Activated CD8-positive, alpha-beta memory T cell treated with anti-CD3 and anti-CD28 coated beads, Interleukin-2, amount 50 U/mL, for 48 hours (primary cell): ENCODE measurements at places on chromosomes 7 and 10.
A peak's percentile ranks its signal among the peaks of the same experiment; 100 is the strongest.

GRCh38 chr7:148700661-148701064, 2.0 kb downstream of the CUL1 start:
- DNase-seq = no peak

DNA sequence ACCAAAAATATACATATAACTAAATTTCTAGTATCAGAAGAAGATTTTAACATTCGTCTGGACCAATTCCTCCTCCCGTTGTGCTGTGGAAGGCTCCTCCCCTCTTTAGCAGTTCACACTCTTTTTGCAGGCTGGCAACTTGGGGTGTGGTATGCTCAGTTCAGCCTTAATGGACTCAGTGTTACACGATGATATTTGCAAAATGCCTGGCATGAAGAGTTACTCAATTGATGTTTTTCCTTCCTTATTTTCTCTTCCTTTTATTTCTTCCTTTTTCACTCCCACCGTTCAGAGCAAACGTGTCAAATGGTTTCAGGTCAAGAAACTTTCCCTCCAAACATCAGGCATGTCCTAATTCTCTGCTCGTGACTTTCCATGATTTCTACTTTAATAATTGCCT, 248.3 kb downstream of the PHF14 start:
- no peak for DNase-seq

- DNase-seq = no peak
These were observed 18.9 kb downstream of the AKR1E2 start for GRCh38 chr10:4844864-4845263.

- no peak for DNase-seq
These were observed 314.6 kb downstream of the FRMD4A start for GRCh38 chr10:14016011-14016536.

GRCh38 chr7:40843338-40843985, 708.7 kb downstream of the SUGCT start:
- DNase-seq = no peak

GRCh38 chr10:100709146-100710082, 36.0 kb upstream of the PAX2 start:
- no peak for DNase-seq

GRCh38 chr10:132441818-132442524, 45.0 kb downstream of the PWWP2B start:
- DNase-seq = no peak

- no peak for DNase-seq
These were observed 50.9 kb upstream of the PAPSS2 start for GRCh38 chr10:87608756-87609155.

DNA sequence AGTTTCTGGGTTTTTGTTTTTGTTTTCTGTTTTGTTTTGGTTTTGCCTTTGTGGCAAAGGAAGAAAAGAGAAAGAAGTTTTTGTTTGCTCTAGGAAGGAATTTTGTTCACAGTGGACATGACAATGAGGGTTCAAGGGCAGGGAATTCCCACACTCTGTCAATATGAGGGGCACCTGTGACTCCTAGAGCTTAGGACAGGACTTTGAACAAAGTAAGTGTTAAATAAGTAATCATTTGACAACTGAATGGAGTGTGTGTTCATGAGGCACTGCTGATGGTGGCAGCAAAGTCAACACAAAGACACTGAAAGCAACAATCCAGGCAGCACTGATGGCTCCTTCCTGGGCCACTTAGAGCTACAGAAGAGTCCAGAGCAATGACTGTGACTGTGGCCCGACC, 1381.1 kb upstream of the LRRTM3 start:
- DNase-seq = no peak

- DNase-seq = no peak
These were observed 12.1 kb upstream of the RHBDD2 start for GRCh38 chr7:75866489-75867389.

GRCh38 chr10:22436893-22437619, 91.8 kb downstream of the SPAG6 start:
- DNase-seq = peak; percentile 89

DNA sequence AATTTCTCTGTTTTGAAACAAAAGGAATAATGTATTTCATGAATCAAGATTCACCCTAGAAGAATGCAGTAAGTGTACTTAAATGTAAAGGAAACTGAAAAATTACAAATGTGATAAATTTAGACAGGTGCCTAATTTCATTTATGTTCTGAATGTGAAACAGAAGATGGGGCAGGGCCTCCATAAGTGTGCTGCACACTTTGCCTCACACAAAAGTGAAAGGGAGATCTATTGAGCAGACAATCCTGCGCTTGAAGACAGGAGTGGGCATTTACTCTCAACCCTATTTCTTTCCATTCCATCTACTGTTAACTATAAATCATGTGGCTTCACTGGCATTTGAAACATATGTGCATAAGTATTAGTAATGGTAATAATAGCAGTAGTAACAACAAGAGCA, 36.2 kb downstream of the GNG11 start:
- DNase-seq = no peak

DNA sequence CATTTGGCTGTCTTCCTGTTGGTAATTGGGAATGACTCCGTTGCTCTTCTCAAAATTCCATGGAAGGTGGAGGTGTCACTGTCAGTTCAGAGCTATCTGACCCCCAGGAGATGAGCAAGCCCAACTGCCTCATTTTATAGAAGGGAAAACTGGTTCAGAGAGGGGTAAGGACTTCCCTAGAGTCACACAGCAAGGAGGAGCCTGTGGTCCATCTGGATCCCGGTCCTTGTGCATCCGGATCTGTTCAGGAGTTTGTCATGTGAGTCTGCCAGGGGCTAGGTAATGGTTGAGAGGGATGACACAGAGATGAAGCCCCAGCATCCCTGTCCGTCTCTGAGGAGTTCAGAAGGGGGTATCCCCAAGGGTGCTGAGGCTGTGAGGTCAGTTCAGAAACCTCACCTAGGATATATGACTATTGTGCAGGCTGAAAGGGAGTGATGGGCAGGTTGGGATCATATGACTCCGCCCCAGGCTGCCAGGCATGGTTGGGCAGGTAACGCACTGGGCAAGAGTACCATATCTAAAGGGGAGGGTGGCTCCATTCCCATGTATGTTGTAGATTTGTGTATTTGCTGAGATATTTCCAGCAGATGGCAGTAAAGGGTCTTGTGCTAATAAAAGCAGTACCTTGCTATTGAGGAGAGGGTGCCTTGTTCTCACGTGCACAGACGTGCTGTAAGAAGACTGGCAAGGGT, 16.0 kb upstream of the SLC29A3 start:
- DNase-seq = no peak

DNA sequence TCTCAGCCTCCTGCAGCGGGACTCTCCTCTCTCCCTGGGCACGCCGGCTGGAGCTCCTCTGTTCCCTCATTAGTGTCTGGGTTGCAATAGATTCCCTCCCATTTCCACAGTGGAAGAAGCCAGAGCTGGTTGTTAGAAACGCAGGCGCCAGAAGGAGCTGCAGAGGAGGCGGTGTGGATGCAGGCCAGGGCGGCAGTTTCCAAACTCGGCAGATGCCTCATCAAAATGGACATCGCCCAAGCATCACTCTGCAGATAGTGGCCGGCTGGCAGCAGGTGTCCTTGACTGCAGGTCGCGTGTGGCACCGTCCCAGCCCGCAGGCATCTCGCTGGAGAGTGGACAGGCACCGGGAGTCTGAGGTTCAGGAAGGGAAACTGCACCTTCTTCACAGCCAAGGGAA, 201.8 kb downstream of the TCERG1L start:
- DNase-seq = no peak

DNA sequence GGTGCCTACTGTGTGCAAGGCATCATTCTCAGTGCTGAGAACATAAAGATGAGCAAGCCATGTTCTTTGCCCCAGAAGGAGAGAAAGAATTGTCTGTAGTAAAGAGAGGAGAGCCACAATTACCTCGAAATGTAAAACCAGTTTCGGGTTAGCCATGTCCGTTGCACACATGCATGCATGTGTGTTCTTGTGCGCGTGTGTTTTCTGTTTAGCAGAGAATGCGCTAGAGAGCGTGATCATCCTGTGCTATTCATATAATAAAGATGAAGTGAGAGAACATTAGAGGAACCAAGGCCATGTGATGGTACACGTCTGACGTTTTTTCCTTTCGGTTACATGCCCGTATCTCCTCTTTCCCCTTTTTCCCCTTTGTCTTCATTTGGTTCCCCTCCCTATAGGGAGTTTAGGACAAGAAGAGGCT, 158.2 kb downstream of the CELF2 start:
- no peak for DNase-seq

DNA sequence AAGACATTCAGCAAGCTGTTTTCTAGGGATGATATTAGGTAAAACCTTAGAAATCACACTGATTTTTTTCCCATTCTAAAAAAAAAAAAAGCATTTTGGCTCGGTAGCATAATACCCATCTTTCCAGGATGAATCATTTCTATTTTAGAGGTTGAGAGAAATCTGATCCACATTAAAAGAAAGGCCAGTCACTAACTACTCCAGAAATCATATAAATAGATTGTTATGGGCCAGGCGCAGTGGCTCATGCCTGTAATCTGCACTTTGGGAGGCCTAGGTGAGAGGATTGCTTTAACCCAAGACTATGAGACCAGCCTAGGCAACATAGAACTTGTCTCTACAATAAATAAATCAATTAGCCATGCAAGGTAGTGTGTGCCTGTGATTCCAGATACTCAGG, 164.3 kb downstream of the BAMBI start:
- no peak for DNase-seq

GRCh38 chr10:44478876-44479705, 94.2 kb upstream of the CXCL12 start:
- no peak for DNase-seq

DNA sequence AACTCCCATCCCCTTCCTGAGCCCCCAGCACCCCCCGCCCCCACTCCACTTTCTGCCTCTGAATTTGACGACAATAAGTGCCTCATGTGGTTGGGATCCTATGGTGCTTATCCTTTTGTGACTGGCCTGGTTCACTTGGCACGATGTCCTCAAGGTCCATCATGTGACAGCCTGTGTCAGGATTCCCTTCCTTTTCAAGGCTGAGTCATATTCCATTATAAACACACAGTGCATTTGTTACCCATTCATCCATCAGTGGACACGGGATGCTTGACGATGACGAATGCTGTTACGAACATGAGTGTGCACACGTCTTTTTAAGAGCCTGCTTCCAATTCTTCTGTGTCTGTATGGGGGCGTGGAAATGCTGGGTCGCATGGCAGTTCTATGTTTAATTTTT, 26.7 kb downstream of the SHH start:
- DNase-seq = no peak

GRCh38 chr7:92699560-92699959, 109.4 kb upstream of the FAM133B start:
- no peak for DNase-seq

DNA sequence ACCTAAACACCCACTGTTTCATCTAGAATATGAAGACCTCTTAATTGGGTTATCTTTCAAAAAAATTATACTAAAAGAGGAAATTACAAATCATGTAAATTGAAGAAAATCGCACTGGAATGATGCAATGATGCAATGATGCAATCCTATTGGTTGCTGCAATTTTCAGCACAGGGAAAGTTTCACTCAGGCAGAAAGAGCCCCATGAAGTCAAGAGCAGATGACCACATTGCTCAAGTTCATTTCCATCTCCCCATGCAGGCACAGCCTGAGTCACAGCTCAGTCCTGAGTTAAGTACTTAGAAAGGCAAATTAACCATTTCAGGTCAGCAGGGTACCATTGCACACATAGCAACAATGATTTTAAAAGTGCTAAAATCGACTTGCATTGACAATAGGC, 180.3 kb upstream of the MYO3A start:
- DNase-seq = no peak

GRCh38 chr7:47576031-47576865, 5.7 kb downstream of the TNS3 start:
- no peak for DNase-seq

DNA sequence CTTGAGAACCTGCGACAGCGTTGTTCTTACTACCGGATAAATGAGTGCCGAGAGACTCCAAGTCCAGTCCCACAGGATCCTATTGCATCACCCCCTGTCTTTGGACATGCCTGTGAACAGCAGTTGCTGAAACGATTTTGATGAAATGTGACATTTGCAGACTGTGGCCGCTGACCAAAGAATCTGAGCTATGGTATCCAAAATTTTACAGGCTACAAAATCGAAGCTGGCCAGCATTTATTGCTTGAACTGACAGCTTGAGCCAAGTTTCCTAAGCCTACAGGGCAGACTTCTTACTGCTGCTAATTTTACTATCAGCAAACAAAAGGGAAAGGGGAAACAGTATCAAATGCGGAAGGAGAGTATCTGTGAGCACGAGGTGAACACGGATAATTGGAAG, 12.1 kb upstream of the NPVF start:
- no peak for DNase-seq

- no peak for DNase-seq
These were observed 26.2 kb downstream of the CUX1 start for GRCh38 chr7:101843293-101844271.

- peak; percentile 57 for DNase-seq
These were observed 47.8 kb downstream of the CPEB3 start for GRCh38 chr10:92242910-92243671.

DNA sequence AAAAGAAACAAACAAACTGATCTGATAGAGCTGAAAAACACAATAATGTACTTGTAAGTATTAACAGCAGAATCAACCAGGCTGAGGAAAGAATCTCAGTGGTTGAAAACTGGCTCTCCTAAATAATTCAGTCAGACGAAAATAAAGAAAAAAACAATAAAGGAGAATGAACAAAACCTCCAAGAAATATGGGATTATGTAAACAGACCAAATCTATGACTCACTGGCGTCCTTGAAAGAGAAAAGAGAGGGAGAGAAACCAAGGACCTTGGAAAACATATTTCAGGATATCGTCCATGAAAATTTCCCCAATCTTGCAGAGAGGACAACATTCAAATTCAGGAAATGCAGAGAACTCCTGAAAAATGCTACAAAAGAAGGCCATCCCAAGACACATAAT, 62.9 kb downstream of the FBXL13 start:
- no peak for DNase-seq
